B cell (primary cell): ENCODE measurements at places on chromosomes 4 and X. TPM values are rescaled to one million over a fixed set of nuclear protein-coding genes. Genes with fewer than 3 reads are reported as not detected.

Gene ARHGEF6
- polyA plus RNA-seq, result 29.6 and 31.4 TPM in 2 replicates

GRCh38 chrX:54748626-54749025, 49.4 kb downstream of the ITIH6 start:
- no peak overlapping the region for H3K4me3 ChIP-seq
- DNase-seq, result no peak
- H3K27me3 ChIP-seq, result no peaks in the 10 kb centered on the region
- no peak overlapping the region for H3K27ac ChIP-seq
- H3K4me1 ChIP-seq, result no peaks in the 10 kb centered on the region
- H3K36me3 ChIP-seq, result no peaks in the 10 kb centered on the region

Gene DCAF8L2
- polyA plus RNA-seq, result not detected in 2 replicates

DNA sequence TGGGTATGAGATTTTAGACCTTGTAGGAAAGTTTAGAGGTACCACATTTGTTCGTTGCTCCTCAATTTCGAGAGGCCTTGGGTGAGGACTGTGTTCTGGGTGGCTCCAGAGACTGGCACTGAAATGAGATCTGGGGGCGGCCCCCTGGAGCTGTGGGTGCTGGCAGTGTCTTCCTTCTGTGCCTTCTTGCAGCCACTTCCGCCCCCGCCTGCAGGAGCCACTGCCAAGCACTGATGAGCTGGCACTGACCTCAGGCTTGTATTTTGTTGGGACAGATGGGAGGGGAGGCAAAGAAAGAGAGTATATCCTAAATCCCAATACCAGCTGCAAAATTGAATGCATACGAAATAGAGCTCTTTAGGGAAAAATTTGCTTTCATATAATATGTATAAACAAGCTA, 64.5 kb upstream of the CLDN34 start:
- no peaks in the 10 kb centered on the region for H3K4me1 ChIP-seq
- H3K4me3 ChIP-seq, result no peak overlapping the region
- no peak overlapping the region for H3K27ac ChIP-seq

DNA sequence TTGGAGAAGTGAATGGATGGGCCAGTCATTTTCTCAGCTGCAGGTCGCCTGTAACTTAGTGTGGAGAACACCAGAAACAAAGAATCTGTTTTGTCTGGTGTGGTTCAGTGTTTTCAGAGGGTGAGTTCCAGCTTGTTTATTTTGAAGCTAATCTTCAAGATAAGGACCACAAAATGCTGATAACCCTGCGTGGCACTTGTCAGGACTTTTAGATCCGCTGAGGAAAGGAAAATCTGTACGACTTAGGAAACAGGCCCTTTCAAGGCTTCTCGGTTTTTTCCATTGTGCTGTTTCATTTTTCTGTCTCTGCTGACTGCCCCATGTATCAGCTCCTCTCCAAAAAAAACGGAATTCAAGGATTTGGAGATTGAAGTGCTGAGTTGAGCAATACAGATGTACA, 8.7 kb upstream of the ANAPC4 start:
- no peak overlapping the region for H3K4me3 ChIP-seq
- H3K27ac ChIP-seq, result no peak overlapping the region
- H3K36me3 ChIP-seq, result peaks cover 2% of the 10 kb centered on the region
- H3K27me3 ChIP-seq, result no peaks in the 10 kb centered on the region
